ENCODE measurements at places on chromosomes 2 and 18. TPM values are rescaled to one million over a fixed set of nuclear protein-coding genes. Genes with fewer than 3 reads are reported as not detected.

Gene BOK
- 17.0 TPM for total RNA-seq

Gene HES6
- 4.8 TPM for total RNA-seq

Gene ARID5A
- total RNA-seq: 41.2 TPM

Gene SPATA3
- not detected for total RNA-seq

Gene KIAA2012
- not detected for total RNA-seq

Gene M1AP
- total RNA-seq: 1.1 TPM

Gene FABP1
- not detected for total RNA-seq

Gene INPP5D
- total RNA-seq: 246 TPM

Gene LCT
- 0.06 TPM for total RNA-seq

Gene HOXD13
- not detected for total RNA-seq

Gene REG1A
- 7.2 TPM for total RNA-seq

Gene ANKRD39
- 25.2 TPM for total RNA-seq

Gene CCT4
- total RNA-seq: 102 TPM

Gene GRHL1
- 1.0 TPM for total RNA-seq

Gene FOXD4L1
- not detected for total RNA-seq

Gene FAP
- 1.3 TPM for total RNA-seq

Gene KRCC1
- total RNA-seq: 29.2 TPM

Gene SLC5A7
- not detected for total RNA-seq

Gene CCDC85A
- total RNA-seq: 1.9 TPM

Gene ABCB11
- total RNA-seq: 0.10 TPM

Gene CXCR1
- 48.4 TPM for total RNA-seq

Gene EPB41L3
- total RNA-seq: 121 TPM

Gene ESCO1
- 18.9 TPM for total RNA-seq

Gene MYO1B
- 21.0 TPM for total RNA-seq

Data from spleen (tissue), 13 donors.